ENCODE measurements at places on chromosomes 5 and 9.
A peak's percentile ranks its signal among the peaks of the same experiment; 100 is the strongest.

DNA sequence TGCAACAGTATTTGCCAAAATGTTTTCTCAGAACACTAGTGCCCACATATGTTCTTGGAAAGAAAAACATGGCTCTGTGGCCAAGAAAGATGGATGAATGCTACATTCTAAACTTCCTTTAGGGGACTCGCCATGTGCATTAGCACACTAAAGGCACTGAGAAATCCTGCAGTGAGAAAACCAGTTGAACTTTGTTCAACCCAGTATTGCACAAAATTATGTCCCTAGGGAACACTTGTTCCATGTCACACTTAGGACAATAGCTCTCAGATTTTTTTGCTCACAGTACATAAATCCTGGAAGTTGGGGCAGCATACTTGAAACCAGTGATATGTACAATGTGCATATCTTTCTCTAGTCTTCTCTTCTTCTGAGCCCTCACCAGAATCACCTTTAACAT is 96.6 kb downstream of the ADRB2 start:
- no peak for DNase-seq

GRCh38 chr9:95725045-95725444 is 150.4 kb upstream of the ERCC6L2 start:
- DNase-seq = no peak

DNA sequence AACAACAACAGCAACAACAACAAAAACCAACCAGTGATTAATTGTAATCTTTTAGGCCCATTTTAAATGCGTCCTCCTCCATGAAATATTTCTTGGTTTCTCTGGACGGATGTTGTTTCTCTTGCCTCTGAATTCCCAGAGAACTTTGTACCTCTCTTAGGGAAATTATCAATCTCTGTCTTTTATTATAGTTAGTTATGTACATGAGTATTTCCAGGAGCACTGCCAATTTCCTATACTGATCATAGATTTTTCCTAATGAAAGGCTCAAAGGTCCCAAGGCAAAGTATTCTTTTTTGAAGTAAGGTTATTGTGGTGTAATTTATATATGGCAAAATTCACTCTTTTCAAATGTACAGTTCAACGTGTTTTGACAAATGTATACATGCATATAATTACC is 20.4 kb upstream of the PALM2AKAP2 start:
- DNase-seq = no peak

GRCh38 chr9:87573841-87574342 is 76.2 kb downstream of the DAPK1 start:
- DNase-seq = no peak

DNA sequence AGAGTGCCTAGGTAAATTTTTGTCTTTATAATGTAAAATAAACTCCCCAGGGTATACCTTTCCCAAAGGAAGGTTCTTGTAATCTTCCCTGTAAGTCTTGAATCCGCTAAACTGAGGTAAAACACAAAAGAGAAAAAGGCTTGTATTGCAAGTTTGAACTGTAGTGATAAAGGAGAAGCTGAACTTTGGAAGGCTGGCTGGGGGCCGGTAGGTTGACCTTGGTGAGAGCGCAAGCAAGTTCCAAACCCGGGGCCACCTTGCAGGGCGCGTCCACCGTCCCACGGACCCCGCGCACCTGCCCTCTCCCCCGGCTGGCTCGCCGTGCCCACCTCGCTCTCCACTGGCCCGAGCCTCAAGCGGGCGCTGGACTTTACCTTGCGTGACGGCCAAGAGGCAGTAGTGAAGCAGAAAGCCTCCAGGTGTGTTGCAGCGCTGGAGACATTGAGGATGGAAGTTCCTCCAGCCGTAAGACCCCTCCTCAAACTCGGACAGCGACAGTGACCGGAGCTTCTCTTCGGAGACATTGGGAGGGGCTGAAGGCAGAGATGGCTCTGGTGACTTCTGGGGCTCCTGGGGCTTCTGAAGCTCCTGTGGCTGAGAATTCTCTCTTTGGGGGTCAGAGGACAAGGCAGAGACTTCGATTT is 428 bp downstream of the SLCO4C1 start:
- DNase-seq = no peak

DNA sequence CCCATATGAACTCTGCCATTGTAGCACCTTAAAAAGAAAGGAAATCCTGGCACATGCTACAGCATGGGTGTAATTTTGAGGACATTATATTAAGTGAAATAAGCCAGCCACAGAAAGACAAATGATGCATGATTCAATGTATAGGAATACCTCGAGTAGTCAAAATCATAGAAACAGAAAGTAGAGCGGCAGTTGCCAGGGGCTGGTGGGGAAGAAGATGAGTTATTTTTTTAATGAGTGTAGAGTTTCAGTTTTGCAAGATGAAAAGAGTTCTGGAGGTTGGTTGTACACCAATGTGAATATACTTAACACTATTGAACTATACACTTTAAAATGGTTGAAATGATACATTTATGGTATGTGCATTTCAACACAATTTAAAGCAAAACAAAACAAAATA is 133.0 kb downstream of the ZDHHC21 start:
- no peak for DNase-seq

GRCh38 chr5:124587280-124587679 is 159.2 kb downstream of the ZNF608 start:
- DNase-seq = no peak

- no peak for DNase-seq
Measured at GRCh38 chr5:78501411-78502352, 141.3 kb downstream of the SCAMP1 start.

DNA sequence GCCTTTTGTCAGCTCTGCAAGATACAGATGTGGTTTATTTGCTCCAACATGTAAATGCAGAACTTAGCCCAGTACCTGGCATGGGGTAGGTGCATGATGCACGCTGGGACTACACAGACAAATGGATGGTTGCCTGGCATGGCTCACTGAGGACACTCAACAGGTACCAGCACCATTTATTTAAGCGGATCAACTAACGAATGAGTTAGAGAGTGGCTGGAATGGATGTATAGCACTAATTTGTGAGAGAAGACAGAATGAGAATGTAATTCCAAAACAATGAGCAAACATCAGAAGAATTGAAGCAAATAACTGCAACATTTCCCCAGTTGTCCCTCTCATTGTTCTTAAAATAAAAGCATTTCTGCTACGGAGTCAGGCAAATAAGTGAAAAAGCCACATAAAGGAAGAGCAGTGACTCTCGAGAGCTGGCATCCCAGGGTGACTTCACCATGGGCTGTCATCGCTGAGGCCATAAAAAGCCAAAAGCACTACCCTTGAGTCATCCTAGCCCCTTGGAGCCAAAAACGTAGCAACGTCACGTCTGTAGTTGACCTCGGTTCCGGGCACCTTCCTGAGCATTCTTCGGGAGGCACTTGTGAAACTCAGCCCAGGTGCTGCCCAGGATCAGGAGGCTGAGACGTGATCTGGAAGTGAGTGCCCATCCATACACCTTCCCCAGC is 290.3 kb downstream of the NSG2 start:
- no peak for DNase-seq

DNA sequence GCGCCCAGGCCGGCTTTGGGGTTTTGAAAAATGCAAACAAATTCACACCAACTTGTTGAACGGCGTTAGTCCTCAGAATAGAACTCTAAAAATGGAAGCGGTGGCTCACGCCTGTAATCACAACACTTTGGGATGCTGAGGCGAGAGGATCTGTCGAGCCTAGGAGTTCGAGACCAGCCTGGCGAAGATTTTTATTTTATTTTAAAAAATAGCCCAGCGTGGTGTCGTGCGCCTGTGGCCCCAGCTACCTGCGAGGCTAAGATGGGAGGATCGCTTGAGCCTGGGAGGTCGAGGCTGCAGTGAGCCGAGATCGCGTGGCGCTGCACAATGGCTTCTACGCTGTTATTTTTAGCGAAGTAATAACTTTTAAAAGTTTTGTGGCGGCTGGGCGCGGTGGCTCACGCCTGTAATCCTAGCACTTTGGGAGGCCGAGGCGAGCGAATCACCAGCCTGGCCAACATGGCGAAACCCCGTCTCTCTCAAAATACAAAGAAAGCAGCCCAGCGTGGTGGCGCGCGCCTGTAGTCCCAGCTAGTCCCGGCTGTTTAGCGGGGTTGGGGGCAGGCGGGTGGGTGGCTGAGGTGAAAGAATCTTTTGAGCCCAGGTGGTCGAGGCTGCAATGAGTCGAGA is 694 bp upstream of the PLIN2 start:
- peak; percentile 12 for DNase-seq

- DNase-seq = no peak
Measured at GRCh38 chr5:134550271-134551214, 25.1 kb downstream of the JADE2 start.

GRCh38 chr5:144522698-144523097 is 352.0 kb downstream of the KCTD16 start:
- no peak for DNase-seq

DNA sequence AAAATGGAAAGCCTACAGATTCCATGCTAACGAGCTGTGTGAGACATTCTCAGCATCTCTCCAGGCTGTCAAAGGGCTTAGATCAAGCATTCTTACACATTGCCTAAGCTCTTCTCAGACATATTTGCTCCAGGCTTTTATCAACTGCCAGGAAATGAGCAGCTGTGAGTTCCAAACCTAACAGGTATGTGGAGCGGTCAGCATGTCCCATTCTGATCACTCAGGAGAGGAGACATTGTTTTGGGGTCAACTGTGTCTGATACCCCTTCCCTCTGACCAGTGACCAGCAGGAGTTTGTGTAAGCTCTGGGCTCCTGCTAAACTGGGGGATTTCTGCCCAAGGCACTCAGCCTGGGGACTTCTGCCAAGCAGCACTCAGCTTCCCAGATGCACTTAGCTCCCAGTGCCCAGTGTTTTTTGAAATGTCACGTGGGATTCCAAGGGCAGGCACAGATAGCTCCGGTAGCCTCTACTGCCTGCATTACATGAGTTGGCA is 229.1 kb downstream of the SEC61B start:
- no peak for DNase-seq

- no peak for DNase-seq
Measured at GRCh38 chr5:5558102-5558501, 135.6 kb downstream of the ICE1 start.

- no peak for DNase-seq
Measured at GRCh38 chr9:136060671-136061371, 34.3 kb downstream of the NACC2 start.

GRCh38 chr9:125409637-125410521 is 148.3 kb downstream of the GAPVD1 start:
- no peak for DNase-seq

GRCh38 chr5:150521522-150521817 is 13.5 kb downstream of the NDST1 start:
- DNase-seq = no peak

GRCh38 chr9:74810200-74810599 is 77.5 kb downstream of the TRPM6 start:
- DNase-seq = no peak

DNA sequence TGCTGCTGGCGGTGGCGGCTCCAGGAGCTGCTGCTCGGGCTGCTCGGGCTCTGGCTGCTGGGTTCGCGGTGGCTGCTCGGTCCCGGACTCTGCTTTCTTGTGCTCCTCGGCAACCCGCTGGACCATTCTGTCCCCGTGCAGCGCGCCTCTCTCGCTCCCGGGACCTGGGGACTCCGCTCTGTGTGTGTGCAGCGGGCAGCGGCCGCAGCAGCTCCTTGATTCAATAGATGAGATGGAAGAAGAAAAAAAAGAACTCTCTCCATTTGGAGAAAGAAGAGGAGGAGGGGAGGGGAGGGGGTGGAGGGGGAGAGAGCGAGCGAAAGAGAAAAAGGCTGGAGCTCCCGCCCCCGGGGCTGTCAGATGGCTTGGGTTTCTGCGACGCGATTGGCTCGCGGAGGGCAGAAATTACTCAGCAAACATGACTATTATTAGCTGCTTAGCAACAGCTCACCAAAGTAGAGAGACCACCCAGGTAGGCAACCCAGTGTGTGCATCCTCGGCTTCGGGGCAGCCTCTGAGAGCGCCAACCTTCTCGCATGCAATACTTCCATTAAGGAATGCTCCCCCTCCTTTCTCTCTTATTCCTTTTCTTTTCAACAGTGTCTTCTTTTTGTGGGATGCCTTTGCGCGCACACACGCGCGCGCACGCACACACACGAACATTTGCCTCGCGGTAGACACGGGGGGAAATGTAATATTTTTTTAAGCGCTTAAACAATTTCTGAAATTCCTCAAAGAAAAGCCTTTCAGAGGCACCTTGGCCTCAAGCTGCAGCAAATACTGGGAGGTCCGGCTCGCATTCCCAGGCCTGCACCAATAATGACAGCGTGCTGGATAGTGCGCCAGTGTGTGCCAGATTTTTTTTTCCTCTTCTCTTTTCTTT is 7.6 kb downstream of the PTCH1 start:
- peak; percentile 47 for DNase-seq

DNA sequence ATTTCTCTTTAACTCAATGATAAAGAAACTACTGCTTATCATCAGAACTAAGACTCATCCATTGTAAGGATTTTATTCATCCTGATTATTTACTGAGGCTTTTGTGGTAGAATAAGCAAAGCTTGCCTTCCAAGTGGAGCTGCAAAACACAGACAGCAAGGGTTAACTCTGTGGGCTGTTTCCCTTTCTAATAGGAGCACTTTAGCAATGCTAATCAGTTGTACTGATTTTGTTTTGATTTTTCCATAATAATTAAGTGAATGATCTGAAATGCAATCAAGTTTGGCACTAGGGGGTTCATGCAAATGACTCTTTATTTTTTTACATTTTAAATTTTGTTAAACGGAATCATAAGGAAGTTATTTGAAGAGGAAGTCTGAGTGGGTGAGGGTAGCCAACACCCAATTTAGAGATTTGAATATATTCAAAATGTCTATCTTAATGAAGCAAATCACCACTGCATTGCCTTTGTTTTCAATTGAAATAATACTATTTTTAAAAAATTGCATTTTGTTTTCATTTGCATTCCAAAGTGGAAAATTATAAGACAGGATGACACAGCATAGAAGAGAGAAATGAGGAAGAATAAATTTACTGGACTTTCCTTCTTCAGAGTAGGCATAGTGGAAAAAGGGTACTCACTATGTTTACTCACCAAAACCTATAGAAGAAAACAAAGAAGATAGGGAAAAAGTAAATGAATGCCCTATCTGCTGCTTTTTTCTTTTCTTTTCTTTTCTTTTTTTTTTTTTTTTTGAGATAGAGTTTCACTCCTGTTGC is 36.6 kb downstream of the MEGF10 start:
- no peak for DNase-seq

DNA sequence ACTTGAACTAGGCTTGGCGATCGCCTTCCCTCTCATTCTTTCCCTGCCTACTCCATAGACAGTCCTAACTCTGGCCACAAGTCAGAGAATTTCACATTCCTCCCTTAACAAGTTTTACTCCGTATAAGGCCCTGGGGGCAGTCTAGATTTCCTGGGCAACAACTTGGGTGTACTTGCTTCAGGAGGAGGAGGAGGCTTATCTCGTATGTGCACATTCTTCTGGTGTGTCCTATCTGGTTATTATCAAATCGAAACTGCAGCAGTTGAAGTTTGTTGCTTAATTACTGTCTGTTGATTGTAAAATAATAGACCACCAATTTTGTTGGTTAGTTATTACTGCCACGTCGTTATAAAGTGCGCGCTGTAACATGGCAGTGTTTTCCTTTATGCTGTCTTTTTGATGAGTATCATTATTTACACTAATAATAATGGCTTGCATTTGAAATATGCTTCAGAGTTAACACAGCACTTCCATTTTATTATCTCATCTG is 42.0 kb downstream of the PIP5K1B start:
- DNase-seq = no peak

- no peak for DNase-seq
Measured at GRCh38 chr5:76691467-76692273, 24.3 kb upstream of the F2R start.

- no peak for DNase-seq
Measured at GRCh38 chr5:86878250-86878649, 260.5 kb downstream of the COX7C start.
